Mucosa of gallbladder (tissue), 1 donor: ENCODE measurements at places on chromosomes 4 and X. TPM values are rescaled to one million over a fixed set of nuclear protein-coding genes. Genes with fewer than 3 reads are reported as not detected.

DNA sequence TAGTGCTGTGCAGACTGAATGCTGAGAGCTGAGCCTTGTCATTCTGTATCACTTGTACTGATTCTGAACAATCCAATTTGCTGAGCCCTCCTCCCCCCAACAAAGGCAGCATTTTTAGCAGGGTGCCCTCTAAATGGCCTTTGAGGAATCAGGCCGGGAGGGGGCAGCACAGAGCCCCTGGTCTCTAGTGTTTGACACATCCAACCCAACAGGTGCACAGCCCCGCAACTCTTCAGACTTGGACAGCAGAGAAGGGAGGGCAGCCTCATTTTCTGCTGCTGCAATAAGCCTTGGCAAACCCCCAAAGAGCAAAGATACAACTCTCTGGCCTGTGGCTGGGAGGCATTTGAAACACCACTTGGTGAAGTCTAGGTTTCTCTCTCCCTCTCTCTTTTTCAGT, 3.4 kb downstream of the ATP1B4 start:
- peak; percentile 14 for DNase-seq

DNA sequence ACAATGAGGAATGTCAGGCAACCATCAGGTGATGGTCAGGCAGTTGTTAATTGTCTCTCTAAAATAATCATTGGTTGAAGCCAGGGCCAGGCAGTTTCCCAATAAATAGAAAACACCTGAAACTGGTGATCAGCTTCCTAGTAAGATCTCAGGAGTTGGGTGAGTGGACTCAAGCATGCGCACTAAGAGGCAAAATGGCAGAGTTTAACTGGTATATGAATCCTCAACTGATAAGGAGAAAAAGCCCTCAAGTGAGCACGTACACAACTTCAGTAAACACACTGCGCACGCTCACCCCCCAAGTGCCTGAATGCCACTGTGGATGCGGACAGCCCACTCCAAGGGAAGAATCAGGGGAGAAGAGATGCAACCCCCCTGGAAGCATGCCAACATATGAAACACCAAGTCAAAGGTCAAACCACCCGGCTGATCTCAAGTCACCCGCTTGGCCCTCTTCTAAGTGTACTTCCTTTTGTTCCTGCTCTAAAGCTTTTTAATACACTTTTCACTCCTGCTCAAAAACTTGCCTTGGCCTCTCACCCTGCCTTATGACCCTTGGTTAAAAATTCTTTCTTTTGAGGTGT, 39.9 kb downstream of the LNX1 start:
- DNase-seq: no peak

- no peak for DNase-seq
These were observed 2.1 kb downstream of the GUCY1A1 start for GRCh38 chr4:155668707-155669220.

DNA sequence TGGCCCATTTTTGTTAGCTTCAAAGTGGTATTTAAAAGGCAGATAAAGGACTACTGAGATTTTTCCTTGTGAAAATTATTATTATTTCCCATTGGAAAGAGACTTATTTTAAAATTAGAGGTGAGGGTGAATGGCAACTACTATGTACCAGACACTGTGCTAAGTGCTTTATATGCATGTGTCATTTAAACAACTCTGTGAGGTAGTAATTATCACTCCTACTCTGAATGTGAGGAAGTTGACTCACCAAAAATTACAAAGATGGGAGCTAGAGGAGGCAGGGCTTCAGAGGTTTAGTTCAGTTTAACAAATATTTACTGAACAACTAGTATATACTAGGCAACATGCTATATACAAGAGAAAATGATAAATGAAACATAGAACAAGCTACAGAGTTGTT, 78.2 kb downstream of the MSL3 start:
- no peak for DNase-seq

GRCh38 chr4:3348621-3349020, 55.8 kb downstream of the RGS12 start:
- no peak for DNase-seq

GRCh38 chrX:120768681-120769080, 107.0 kb downstream of the CT47B1 start:
- DNase-seq: no peak

The ADH1B gene
- total RNA-seq: 144 TPM

The SOWAHB gene
- total RNA-seq: 11.7 TPM

The CFAP99 gene
- total RNA-seq: 1.3 TPM
